ENCODE measurements at places on chromosomes 12 and 14. TPM values are rescaled to one million over a fixed set of nuclear protein-coding genes. Genes with fewer than 3 reads are reported as not detected.

The USP44 gene
- total RNA-seq, result 0.39 TPM

The KDM5A gene
- total RNA-seq, result 81.1 TPM

The MDGA2 gene
- 0.19 TPM for total RNA-seq

The DPF3 gene
- total RNA-seq, result 5.3 TPM

The CDCA4 gene
- total RNA-seq, result 17.4 TPM

The FBXO34 gene
- 16.4 TPM for total RNA-seq

The OR6C4 gene
- not detected for total RNA-seq

The OSGEP gene
- 35.7 TPM for total RNA-seq

The LPAR5 gene
- total RNA-seq, result 0.32 TPM

The BHLHE41 gene
- 1.1 TPM for total RNA-seq

The ITGB7 gene
- 0.83 TPM for total RNA-seq

The HOXC12 gene
- not detected for total RNA-seq

The MYO1H gene
- not detected for total RNA-seq

The TAS2R13 gene
- 2.4 TPM for total RNA-seq

The GPX2 gene
- not detected for total RNA-seq

The TECPR2 gene
- 26.9 TPM for total RNA-seq

The BIN2 gene
- not detected for total RNA-seq

Data from osteocyte (in vitro differentiated cells).